ENCODE measurements at places on chromosomes 11 and 22.
A peak's percentile ranks its signal among the peaks of the same experiment; 100 is the strongest.

GRCh38 chr22:33717694-33718396 lies 202.4 kb downstream of the LARGE1 start:
- DNase-seq = no peak

GRCh38 chr22:41237707-41238569 lies 2.8 kb downstream of the CHADL start:
- no peak for DNase-seq

GRCh38 chr22:35502836-35503235 lies 37.8 kb upstream of the RASD2 start:
- DNase-seq = no peak

DNA sequence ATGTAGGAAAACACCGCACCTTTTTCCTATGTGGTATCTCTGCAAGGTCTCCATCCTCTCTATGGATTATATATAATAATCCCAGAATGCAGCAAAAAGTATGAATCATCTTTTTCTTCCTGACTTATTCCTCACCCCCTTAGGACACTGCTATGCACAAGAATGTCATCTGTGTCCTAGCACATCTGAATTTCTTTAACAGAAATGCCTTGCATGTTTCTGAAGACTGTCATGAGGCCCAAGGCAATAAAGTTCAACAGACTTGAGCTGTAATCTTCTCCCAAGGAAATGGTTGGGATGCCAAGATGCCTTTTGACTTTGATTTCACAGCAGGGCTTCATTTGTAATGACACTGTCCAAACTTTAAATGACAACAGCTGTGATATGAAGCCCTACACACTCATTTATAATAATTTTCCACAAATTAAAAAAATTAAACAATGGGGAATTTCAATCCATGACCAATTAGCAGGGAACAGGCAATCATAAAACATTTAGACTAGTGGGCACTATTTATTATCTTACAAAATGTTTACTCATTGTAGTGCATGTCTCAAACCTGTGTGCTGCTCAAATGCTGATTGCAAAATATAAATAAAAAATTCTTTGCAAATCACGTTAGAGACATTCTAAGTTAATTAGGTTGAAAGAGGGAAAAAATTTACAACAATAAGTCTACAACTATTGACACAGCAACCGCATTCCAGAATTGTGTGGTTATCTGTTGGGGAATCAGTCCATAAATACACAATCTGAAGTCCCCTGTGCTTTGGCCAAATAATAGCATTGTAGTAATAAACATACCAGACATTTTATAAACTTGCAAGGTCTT lies 242.3 kb downstream of the SWAP70 start:
- DNase-seq = peak; percentile 15

DNA sequence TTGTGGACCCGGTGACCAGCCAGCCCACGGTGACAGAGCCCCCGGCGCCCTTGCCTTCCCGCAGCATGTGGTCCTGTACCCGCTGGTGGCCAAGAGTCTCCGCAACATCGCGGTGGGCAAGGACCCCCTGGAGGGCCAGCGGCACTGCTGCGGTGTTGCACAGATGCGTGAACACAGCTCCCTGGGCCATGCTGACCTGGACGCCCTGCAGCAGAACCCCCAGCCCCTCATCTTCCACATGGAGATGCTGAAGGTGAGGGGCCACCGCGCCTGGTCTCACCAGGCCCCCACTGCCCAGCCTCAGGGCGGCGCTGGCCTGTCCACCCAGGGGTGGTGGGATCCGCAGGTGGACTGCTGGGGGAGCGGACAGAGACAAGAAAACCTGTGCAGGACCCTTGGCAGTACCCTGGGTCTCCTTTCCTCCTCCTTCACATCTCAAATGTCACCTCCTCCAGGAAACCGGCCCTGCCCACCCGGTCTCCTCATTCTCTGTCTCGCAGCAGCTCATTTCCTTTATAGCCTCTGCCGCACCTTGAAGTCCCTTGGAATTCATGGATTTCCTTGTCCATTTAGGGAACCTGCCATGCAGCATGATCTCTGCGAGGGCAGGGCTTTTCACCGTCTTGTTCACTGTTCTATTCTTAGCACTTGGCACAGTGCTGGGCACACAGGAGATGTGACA lies 6.5 kb downstream of the AIP start:
- no peak for DNase-seq

DNA sequence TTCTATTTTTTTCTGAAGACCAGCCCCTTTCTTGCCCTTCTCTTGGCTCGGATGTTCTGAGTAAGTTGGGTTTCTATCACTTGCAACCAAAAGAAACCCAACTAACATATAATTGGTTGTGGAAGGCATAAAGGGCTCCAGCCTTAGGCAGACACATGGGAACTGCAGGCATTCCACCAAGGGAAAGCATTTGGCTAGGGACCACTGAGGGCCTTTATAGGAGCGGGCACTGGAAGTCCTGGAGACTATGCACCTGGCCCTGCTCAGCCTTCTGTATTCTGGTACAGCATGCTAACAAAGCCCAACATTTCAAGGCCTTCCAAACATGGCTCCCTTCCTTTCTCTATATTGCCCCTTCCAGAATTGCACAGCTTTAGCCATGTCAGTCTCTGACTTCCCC lies 17.6 kb upstream of the LMO1 start:
- no peak for DNase-seq

DNA sequence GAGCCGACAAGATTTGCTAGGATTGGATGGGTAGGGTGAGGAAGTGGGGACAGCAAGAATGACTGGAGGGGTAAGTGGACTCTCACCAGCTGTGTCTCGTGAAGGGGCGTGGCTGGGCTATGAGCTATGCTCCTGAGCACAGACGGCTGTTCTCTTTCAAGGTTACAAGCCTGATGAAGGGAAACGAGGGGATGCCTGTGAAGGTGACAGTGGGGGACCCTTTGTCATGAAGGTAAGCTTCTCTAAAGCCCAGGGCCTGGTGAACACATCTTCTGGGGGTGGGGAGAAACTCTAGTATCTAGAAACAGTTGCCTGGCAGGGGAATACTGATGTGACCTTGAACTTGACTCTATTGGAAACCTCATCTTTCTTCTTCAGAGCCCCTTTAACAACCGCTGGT lies 19.9 kb downstream of the F2 start:
- DNase-seq = no peak

- no peak for DNase-seq
These were observed 278.2 kb upstream of the CHORDC1 start for GRCh38 chr11:90500922-90501568.

DNA sequence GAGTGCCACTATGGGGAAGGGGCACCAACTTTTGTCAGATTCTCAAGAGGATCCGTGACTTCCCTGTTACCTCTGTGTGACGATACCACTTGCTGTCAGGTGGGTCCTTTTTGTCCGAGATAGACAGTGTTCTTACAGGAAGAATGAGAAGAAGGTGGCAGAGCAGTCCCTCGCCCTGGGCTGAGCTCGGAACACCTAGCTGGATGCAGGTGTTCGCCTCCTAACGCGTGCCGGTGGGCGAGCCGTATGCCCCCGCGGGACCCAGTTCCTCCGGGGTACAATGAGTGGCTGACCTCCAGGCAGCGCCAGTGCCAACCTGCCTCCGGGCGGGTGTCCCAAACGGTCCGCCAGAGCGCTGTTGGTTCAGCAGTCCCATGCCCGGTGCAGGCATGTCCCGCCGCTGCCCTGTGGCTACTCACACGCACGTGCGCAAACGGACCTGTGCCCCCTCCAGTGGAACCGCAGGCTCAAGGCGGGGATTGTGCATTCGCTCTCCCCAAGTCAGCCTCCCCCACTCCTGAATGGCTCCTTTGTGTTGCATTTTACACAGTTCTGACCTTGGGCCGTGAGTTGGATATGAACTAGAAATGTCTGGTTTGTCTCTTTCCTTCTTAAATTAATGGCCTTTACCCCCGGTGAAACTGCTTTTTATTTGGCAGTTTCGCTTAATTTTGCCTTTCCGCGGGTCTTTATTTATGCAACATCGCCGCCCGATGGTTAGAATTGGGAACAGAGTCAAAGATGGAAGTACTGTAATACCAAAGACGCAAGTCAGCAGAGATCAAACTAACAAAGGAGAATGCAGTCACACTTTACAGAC lies 1.1 kb upstream of the ABTB2 start:
- no peak for DNase-seq

GRCh38 chr22:39419096-39419495 lies 19.5 kb downstream of the TAB1 start:
- no peak for DNase-seq

DNA sequence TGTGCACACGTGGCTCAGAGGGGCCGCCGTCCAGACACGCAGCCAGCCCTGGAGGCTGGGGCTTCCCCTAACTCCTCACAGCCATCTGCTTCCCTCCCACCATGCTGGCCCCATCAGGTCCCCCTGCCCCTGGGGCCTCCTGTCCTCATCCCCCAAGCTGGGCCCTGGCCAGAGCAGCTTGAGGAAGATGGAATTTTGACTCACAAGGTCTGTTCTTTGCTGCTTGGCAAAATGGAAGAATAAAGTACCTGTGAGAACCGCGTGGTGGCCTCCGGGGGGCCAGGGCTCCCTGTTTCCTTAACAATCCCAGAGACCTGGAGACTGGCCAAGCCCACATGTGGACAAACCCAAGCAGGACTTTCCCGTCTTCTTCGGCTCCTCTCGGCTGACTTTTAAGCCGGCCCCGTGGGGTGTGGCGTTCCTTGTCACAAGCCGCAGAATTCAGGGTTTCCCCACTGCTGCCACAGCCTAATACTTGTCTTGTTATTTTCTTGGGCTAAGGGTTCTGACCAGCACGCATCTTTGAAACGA lies 872.8 kb downstream of the BRD1 start:
- DNase-seq = no peak

DNA sequence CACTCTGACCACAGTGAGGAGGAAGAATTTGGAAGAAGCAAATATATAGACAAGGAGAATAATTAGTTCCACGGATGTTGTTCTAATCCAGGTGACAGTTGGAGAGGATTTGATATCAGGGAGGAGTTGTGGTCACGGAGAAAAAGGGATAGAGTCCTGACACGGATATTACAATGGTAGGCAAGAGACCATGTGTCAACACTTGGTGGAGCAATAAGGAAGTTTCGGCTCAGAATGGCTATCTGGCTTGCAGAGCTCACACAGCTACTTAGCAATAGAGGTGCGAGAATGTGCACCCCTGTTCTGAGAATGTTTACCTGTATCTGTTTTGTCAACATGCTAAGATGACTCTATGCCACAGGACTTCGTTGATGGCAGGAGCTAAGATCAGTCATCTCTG lies 10.4 kb upstream of the OR9Q2 start:
- DNase-seq = no peak

DNA sequence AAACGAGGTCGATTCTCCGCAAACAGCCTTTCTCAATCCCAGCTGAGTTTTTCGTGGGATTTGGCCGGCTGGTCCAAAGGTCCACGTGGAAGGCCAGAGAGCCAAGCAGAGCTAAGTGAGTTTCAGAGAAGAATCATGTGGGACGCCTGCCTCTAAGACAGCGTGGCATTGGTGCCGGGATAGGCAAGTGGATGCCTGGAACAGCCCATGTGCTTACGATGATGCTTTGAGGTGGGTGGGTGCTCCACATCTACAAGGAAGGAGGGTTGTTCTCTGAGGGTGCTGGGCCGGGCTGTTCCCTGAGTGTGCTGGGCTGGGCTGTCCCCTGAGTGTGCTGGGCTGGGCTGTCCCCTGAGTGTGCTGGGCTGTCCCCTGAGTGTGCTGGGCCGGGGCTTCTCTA lies 41.4 kb downstream of the MUC2 start:
- DNase-seq = no peak

DNA sequence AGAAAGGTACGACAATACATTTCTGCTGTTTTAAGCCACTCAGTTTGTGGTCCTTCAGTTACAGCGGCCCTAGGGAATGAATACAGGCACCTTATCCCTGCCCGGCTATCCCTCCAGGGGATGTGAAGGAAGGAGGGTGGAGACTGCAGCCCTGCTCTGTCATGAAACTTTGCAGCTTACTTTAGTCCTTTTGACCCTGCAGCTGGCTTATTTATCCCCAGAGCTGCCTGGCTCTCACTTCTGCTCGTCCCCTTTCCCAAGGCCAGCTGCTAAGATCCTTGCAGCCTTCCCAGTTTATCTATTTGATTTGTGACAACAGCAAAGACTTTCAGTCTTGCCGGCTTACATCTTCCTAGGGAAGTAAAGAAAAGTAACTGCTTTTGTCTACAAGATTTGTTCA lies 55.2 kb downstream of the SC5D start:
- no peak for DNase-seq

GRCh38 chr11:62593434-62594044 lies 2.2 kb upstream of the TUT1 start:
- DNase-seq = no peak

DNA sequence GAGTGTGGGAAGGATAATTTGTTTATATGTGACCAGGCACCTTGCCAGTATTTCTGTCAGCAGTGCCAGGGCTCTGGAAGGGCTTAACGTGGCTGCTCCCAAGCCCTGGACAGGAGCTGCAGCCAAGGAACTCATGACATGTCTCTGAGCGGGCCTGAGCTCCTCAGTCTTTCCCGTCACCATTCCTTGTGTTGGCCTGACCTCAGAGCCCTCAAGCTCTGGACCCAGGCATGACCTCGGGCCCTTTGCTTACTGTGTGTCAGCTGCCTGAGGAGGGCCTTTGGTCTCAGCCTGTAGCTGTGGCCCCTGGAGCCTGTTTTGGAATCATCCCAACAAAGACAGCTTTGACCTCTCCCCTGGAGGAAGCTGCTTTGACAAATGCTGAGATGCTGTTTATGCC lies 264.1 kb upstream of the PLET1 start:
- no peak for DNase-seq

DNA sequence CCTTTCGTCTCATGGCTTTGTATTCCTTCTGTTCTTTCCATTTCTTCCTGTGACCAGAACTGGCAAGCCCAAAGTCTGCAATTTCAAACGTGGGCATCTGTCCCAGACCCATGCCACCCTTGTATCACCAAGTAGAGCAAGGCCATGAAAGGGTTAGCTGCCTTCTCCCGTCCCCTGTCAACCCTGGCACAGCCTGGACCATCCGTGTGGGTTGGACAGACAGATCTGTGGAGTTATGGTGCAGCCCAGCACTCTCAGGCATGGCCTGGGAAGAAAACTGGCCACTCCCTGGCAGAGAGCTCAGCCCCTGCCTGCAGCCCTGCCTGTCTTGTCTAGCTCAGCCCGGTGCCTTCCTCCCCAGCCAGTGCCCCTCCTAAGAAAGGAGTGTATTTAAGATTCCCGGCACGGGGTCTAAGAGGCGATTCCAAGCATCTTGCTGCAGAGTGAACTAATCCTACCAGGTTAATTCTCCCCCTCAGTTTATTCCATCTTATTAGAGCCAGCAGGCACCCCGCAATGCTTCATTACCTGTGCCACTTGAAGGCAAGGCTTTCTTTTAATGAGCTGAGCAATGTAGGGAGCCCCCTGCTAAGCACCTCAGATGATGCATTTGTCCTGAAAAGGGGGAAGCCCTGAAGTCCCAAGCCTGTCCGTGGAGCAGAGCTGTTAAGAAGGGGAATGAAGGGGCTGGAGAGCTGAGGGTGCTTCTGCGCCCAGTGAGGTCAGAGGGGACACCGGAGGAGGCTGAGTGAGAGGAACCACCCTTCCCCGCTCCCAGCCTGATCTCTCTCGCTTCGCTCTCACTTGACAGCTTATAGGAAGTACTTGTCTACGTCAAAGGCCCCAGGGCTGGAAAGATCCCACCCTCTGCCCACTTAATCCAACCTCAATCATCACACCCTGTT lies 130.6 kb downstream of the SPATA19 start:
- DNase-seq = no peak

- DNase-seq = no peak
These were observed 39.6 kb downstream of the ARRB1 start for GRCh38 chr11:75311858-75312288.

Data from epithelial cell of proximal tubule (primary cell).